Calu3 (cell line): ENCODE measurements at places on chromosomes 2 and 18. TPM values are rescaled to one million over a fixed set of nuclear protein-coding genes. Genes with fewer than 3 reads are reported as not detected.
A peak's percentile ranks its signal among the peaks of the same experiment; 100 is the strongest.

The MC4R gene
- not detected in 2 replicates for total RNA-seq

The GRP gene
- total RNA-seq = not detected in 2 replicates

DNA sequence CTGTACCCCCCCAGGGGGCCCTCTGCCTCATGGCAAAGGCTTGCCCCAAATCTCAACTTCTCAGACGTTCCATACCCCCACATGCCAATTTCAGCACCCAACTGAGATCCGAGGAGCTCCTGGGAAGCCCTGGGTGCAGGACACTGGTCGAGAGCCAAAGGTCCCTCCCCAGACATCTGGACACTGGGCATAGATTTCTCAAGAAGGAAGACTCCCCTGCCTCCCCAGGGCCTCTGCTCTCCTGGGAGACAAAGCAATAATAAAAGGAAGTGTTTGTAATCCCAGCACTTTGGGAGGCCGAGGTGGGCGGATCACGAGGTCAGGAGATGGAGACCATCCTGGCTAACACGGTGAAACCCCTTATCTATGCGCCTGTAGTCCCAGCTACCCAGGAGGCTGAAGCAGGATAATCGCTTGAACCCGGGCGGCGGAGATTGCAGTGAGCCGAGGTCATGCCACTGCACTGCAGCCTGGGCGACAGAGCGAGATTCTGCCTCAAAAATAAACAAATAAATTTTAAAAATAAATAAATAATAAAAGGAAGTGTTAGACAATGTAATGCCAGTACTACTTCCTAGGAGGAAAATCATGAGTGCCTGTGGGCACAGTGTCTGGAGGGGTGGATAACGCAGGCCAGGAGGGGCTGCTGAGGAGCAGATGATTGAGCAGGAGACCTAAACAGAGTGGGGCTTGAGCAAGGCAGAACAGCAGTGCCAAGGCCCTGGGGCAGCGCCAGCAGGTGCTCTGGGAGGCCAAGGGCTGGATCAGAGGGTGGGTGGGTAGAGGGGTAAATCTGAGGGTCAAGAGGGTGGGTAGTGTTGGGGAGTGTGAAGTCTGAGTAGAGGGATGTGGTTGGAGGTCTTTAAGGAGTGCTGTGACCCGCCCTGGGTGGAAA lies 4.0 kb downstream of the ALPP start:
- DNase-seq = no peak

- DNase-seq = no peak
Observed at GRCh38 chr2:219112651-219113338, 47.8 kb downstream of the NHEJ1 start.

DNA sequence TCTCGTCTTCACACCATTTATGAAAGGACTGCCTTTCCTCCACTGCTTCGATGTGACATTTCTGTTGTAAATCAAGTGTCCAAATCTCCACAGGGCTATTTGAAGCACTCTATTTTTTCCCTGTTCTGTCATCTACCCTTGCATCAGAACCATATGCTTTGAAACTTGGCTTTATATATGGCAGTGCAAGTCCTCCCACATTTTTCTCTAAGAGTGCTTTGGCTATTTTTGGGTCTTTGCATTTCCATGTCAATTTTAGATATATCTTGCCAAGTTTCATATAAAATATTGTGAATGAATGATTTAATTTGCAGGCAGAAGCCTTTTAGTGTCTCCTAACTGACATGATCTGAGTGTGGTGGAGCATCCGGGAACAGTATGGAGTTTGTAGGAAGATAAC lies 37.8 kb upstream of the CBLN2 start:
- no peak for DNase-seq

- DNase-seq = no peak
Observed at GRCh38 chr2:187266147-187266546, 181.9 kb downstream of the CALCRL start.

The SERPINB11 gene
- not detected in 2 replicates for total RNA-seq

The GPR45 gene
- total RNA-seq = not detected in 2 replicates

DNA sequence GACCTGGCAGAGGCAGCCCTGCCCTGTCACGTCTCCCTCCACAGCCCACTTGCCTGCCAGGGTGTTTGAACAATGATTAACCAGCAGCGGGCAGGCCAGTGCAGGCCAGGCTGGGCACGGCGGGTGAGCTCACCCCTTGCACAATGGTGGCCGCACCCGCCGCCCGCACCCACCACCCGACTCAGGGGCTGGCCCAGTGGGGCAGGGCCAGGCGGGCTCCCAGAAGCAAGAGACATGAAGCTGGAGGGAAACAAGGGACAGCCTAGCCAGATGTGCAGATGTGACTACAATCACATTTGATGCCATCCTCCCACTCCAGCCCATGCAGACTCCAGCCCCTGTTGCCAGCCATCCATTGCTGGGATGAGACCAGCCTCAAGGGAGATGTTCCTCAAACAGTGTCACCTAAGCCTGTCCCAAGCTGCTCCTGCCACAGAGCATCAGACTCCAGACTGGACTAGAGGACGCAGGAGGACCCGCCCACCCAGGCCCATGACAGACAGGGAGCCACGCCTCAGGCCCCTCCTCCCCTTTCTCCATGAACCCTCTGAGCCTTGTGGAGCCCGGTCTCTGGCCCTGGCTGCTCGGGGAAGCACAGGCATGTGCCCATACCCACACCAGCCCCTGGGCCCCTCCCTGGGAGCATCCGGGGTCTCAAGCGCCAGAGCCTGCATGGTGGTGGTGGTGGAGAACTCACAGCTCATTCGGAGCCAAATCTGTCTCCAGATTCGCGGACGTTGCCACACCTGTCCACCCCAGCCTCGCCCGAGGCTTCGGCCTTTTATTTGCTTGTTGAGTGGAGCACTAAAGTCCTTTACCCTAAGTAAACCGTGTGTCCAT lies 45.0 kb downstream of the SDC1 start:
- DNase-seq = peak; percentile 91

GRCh38 chr2:215973954-215974699 lies 39.2 kb downstream of the MREG start:
- DNase-seq = peak; percentile 44

The CERKL gene
- 1.1 and 1.5 TPM in 2 replicates for total RNA-seq

- no peak for DNase-seq
Observed at GRCh38 chr18:11115276-11115675, 34.1 kb downstream of the PIEZO2 start.

The ACVR1C gene
- total RNA-seq = 0.86 and 0.99 TPM in 2 replicates

- no peak for DNase-seq
Observed at GRCh38 chr2:226711606-226712296, 87.9 kb downstream of the IRS1 start.

The RIT2 gene
- not detected in 2 replicates for total RNA-seq

The ALKAL2 gene
- not detected in 2 replicates for total RNA-seq

The DOK6 gene
- not detected in 2 replicates for total RNA-seq

DNA sequence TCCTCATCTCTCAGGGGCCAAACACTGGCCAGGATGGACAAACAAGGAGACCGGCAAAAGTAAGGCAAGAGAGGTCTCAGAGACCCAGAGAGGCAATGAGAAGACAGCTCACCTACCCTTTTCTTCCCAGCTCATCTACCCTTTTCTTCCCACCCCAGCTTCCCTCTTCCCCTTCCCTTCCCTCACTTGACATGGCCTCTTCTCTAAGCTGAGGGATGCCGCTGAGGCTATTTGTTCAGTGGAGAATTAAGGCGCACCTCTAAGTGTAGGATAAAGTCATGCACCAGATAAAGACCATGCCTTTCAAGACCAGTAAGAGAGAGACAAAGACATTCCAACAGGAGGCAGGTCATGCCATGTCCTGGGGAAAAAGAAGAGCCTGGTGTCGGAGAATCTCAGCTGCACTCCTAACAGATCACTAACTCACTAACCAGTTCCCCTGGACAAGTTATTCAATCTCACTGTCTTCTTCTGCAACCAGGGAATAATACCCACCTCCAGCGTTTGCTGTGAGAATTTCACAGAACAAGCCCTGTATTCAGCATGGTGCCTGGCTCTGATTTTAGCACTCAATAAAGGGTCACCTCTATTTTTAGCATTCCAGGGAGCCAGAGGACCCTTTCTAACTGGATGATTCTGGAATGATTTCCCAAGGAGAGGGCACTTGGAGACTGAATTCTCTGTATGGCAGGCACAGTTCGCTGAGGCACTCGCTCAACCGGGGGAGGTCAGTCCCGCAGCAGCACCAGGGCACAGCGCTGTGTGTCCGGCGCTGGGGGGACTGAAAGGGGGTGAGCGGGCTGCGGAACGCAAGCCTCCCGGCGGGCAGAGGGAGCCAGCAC lies 3.0 kb upstream of the FOSL2 start:
- peak; percentile 68 for DNase-seq

The SERPINB10 gene
- total RNA-seq = not detected in 2 replicates

DNA sequence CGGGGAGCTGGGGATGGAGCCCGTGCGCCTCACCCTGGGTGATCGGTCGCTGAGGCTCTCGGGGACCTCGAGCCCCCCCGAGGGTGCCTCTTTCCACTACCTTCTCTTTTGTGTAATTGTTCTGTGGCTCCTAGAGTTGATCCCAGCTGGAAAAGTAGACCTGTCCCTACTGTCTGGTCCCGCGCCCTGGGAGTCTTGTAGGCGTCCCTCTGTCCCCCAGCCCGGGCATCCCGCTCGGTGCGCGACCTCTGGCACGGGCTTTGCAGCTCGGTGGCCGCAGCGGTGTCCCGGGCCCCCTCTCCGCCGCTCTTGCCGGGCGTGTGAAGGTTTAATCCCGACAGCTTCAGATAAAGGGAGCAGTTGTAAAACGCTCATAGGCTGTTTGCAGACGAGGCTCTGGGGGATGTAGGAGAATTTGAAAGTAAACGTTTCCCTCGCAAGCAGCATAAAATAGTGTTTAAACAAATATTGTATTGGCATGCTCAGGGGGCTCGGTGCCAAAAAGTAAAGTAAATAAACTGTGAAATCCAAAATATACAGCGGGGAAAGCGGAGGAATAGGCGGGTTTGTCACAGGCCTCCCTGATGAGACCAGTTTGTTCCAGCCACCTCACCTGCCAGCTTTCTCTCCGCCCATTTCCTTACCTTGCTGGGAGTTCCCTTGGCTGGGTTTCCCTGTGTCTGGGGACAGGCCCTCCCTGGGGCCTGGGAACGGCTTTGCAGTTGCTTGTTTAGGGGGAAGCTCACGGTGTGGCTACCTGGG lies 1.9 kb downstream of the GLI2 start:
- DNase-seq = peak; percentile 55

The SPP2 gene
- total RNA-seq = not detected in 2 replicates
